Activated CD4-positive, alpha-beta memory T cell treated with anti-CD3 and anti-CD28 coated beads for 36 hours (primary cell): ENCODE measurements at places on chromosomes 1 and 21. TPM values are rescaled to one million over a fixed set of nuclear protein-coding genes. Genes with fewer than 3 reads are reported as not detected.

DNA sequence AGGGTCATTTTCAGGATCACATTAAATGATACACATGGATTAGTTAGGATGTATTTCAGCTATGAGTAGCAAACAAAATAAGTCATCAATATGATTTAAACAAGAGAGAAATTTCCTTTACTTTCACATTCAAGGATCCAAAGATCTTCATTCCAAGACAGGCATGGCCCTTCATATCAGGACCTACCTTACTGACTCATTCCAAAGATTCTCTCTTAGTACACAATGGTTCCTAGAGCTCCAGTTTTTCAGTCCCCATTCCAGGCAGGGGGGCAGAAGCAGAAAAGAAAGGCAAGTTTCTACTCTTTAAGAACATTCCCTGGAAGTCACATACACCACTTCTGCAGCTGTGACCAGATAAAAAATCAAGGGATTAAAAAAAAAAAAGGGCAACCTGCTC lies 23.7 kb downstream of the RGS2 start:
- H3K27ac ChIP-seq = no peak overlapping the region
- no peaks in the 10 kb centered on the region for H3K4me1 ChIP-seq
- DNase-seq = no peak
- no peaks in the 10 kb centered on the region for H3K36me3 ChIP-seq
- H3K4me3 ChIP-seq = no peak overlapping the region

GRCh38 chr21:31514598-31514997 lies 144.9 kb upstream of the SOD1 start:
- H3K4me1 ChIP-seq = peaks cover 8% of the 10 kb centered on the region
- no peak overlapping the region for H3K27ac ChIP-seq
- H3K4me3 ChIP-seq = no peak overlapping the region
- no peaks in the 10 kb centered on the region for H3K36me3 ChIP-seq

- H3K36me3 ChIP-seq = no peaks in the 10 kb centered on the region
- no peak overlapping the region for H3K4me3 ChIP-seq
- no peak overlapping the region for H3K27ac ChIP-seq
- H3K4me1 ChIP-seq = peaks cover 10% of the 10 kb centered on the region
- H3K27me3 ChIP-seq = peaks cover 47% of the 10 kb centered on the region
Measured at GRCh38 chr1:17120481-17120877, 1.2 kb upstream of the PADI2 start.

DNA sequence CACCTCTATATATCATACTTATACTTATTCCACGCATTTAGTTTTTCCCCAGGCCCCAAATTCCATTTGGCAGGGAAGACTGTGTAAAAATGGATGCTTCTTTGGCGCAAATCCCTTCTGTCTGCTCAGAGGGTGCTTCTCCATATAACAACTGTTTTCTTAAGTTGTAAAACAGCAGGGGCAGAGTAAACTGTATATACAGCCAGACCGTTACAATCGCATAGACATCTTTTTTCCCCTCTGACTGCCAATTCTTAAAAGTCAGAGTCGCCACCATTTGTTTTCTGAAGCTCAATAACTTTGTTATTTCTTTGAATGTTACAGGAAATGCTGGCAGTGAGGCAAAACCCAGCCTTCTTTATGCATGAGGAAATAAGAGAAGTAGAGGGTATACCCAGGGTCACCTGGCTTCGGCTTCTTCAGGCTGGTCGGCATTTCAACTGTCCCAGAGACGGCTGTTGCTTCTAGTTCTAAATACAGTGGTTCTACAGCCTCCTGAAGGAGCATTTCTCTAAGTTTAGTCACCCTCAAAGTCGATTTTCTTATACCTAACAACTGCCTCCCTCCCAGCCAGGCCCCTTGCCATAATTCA lies 188.4 kb downstream of the CLIC6 start:
- no peak overlapping the region for H3K4me3 ChIP-seq
- peaks cover 68% of the 10 kb centered on the region for H3K36me3 ChIP-seq
- H3K4me1 ChIP-seq = peaks cover 22% of the 10 kb centered on the region
- H3K27ac ChIP-seq = no peak overlapping the region

DNA sequence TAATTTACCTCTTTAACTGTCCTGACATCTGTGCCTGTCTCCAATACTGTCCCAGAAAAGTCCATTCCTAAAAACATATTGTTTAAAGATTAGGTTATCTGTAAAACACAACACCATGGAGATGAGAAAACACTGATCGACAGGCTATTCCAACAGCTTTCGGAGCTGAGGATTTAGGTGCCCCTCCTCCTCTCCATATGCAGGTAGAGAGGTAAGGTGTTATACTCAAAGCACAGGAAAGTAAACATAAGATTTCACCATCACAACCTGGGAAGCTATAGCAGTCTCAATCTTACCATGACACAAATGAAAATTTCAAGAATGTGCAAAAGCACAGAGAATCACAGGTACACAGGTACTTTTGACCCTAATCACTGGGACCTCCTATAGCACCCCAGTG lies 60.9 kb upstream of the RASAL2 start:
- H3K27me3 ChIP-seq = peaks cover 5% of the 10 kb centered on the region
- H3K4me1 ChIP-seq = no peaks in the 10 kb centered on the region
- no peaks in the 10 kb centered on the region for H3K36me3 ChIP-seq
- no peak for DNase-seq

TTC22 gene
- 5.3 TPM for total RNA-seq

TNFAIP8L2 gene
- total RNA-seq = 24.2 TPM
